ENCODE measurements at places on chromosomes 4 and X.

GRCh38 chr4:140943486-140944198 is 187.5 kb upstream of the TBC1D9 start:
- DNase-seq: peak; percentile 24

- DNase-seq: no peak
Measured at GRCh38 chr4:26978387-26979053, 117.9 kb downstream of the STIM2 start.

DNA sequence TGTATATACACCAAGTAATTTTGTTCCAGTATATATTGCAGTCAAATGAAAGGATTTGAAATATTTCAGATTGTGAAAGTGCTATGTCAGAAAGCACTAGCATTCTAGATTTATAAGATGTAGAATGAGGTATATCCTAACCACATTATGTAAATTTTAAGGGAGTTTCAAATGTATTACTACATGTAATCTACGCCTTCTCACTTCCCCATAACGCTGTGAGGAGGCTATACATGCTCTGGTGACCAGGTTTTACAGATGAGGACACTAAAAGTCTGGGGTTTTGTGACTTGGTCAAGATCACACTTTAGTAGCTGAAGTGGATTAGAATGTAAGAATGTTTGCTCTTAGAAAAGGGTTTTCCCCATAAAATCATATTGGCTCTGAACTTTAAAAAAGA is 8.1 kb downstream of the ENPEP start:
- DNase-seq: no peak

DNA sequence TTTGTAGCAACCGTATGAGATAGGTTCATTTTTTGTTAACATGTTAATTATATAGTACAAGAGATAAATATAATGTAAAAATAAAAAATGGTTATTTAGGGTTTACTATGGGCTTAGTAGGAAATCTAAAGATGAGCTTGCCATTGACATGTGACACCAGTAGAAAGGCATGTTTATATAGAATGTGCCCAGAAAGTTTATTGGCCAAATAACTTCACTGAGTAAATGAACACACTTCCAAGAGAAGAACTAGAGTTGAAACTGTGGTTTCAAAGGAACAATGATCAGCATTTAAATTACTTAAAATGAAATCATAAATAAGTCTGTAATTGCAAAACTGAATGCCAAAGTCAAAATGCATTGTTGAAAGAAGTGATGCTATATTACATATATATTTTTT is 503.3 kb downstream of the STPG2 start:
- DNase-seq: no peak

DNA sequence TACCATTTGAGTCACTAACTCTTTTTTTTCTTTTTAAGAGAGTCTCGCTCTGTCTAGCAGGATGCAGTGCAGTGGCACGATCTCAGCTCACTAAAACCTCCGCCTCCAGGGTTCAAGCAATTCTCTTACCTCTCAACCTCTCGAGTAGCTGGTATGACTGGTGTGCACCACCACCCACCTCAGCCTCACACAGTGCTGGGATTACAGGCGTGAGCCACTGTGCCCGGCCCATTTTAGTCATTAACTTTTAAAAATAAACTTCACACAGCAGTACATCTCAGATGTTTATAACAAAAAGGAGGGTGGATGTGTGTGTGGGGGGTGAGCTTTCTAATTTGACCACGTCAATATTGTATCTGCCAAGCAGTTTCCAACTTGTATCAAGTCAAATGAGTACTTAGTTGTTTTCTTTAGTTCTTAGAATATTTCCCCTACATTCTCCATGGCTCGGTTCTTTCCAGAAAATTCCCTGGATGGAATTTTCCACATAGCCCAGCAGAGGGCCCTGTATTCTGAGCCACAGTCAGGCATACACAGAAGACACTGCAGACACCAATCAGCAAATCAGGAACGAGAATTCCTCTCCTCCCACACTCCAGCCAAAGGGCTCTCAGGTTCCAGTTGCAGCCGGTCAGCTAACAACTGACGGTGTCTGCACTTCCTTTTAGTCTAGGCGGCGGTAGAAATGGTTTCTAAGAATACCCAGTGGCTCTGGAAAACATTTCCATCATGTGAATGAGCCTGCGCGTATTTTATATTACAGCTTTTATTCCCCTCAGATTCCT is 20.1 kb upstream of the ARAF start:
- peak; percentile 87 for DNase-seq

- DNase-seq: no peak
Measured at GRCh38 chr4:52366621-52367020, 292.5 kb downstream of the USP46 start.

DNA sequence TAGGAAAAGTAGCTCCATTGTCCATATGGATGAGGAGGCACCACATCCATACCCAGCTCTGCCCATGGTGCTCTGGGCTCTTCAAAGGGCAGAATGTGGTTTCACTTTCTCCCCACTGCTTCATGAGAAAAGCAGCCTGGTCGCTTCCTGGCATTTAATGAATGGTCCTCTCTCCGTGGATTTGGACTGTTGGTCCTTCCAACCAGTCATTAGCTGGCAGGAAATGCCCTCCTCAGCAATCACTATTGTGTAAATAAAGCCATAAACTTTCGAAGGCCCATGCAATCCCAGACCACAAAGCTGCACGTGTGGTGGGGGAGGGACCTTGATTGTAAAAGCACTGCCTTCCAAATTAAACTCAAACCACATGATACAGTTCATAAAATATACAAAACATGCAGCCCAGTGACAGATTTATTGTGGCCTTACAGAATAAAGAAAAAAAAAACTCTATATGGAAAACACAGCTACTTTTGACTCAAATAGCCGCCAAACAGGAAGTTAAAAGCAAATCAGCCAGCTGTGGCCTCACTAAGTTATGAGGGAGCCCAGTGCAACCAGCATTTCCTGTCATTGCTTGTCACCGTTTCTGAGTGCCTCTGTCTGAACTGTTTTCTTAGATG is 8.1 kb downstream of the MBNL3 start:
- DNase-seq: no peak

- DNase-seq: no peak
Measured at GRCh38 chr4:46927201-46927600, 18.2 kb upstream of the COX7B2 start.

DNA sequence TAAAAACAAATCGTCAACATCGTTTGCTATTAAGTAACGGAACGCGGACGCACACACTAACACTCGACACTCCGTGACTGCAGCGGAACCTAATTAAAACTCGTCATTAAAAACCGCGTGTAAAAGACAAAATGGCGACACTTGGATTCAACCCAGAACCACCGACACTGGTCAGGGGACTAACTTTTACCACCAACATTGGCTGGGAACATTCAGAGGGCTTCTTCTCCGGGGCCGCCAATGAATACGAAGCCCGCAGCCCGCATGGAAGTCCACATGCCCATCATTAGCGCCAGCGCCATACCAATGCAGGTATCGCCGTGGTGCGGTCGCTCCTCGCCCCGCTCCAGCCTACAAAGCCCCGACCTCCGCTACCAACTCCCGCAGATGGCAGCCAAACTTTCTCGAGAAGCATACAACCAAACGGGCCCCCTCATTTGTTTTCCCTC is 498 bp downstream of the RBMX start:
- no peak for DNase-seq

GRCh38 chr4:20432088-20432487 is 180.4 kb downstream of the SLIT2 start:
- DNase-seq: no peak

DNA sequence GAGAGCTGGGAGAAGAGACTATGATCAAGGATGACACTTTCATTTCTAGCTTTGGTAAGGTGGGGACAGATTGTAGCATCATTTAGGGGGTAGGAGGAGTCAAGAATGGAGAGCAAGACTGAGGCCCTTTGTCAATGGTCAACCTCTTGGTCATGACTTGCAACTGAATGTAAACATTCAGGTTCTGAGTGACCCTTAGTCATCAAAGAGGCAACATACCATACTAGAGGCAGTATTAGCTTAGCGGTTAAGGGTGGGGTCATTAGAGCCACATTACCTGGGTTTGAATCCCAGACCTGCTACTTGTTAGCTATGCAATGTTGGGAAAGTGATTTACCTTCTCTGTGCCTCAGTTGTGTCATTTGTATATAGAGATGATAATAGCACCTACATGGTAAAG is 76.5 kb downstream of the MED28 start:
- DNase-seq: no peak

DNA sequence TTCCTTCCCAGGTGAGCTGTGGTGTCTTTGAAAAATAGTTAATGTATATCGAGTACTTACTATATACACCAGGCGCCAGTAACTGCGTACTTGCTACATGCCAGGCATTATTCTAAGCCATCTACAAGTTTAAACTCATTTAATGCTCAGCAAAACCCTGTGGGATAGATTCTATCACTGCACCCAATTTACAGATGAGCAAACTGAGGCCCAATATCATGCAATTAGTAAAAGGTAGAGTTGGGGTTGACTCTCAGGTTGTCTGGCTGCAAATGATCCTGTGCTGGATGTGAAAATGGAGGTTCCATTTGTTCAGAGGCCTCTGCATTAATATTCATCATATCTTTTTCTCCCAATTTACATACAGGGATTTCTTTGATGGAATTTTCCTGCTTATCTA is 17.6 kb downstream of the NKX3-2 start:
- DNase-seq: no peak

DNA sequence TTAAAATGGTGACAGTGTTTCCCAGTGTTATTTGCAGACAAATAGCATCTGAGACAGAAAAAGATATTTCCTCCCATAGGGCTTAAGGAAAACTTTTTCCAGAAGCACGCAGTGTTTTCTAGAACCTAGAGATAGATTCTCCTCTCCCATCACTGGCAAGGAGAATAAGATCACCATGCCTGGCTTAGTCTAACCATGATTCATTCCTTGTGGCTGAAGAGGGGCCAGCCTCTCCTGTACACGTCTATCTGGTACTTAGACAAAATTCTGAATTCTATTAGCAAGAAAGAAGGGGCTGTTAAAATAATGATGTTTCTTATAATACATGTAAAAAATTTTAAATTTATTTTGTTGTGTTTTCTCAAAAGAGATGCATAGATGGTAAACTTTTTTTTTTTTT is 296.1 kb upstream of the LDB2 start:
- no peak for DNase-seq

GRCh38 chrX:133325422-133325821 is 89.9 kb downstream of the GPC4 start:
- no peak for DNase-seq

DNA sequence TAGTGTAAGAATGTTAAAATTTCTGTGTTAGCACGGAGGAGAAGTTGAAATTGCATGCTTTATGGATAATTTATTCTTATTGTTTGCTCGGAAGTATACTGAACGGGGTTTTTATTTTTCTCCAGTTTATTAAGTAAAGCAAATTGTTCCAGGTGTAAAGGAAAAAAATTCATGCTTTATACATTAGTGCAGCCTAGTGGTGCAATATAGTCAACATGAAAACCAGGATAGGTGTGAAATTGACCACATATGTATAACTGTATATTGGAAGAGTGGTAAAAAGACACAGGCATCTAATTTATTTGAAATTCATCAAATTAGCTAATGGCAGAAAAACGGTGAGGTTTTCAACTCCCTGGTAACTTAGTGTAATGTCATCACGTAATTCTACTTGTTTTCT is 959 bp downstream of the BRS3 start:
- no peak for DNase-seq

- DNase-seq: no peak
Measured at GRCh38 chr4:181319629-181320028, 923.6 kb upstream of the TENM3 start.

DNA sequence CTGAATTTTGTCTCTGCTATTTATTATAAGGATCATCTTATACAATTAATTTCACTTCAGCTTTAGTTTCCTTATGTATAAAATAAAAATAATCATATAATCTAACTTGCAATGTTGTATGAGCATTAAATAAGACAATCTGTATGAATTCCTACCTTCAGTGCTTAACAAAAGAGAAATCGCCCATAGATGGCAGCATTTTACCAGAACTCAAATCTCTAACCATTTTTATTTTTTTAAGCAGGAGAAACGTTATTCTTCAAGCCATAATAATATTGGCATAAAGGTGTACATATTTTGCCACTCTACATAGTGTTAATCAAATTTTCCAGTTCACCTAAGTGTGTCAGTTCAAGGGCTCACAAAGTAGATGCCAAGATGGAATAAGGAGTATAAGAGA is 78.8 kb downstream of the TMEM47 start:
- DNase-seq: peak; percentile 37

GRCh38 chr4:145920205-145920604 is 18.4 kb downstream of the ZNF827 start:
- DNase-seq: peak; percentile 75

DNA sequence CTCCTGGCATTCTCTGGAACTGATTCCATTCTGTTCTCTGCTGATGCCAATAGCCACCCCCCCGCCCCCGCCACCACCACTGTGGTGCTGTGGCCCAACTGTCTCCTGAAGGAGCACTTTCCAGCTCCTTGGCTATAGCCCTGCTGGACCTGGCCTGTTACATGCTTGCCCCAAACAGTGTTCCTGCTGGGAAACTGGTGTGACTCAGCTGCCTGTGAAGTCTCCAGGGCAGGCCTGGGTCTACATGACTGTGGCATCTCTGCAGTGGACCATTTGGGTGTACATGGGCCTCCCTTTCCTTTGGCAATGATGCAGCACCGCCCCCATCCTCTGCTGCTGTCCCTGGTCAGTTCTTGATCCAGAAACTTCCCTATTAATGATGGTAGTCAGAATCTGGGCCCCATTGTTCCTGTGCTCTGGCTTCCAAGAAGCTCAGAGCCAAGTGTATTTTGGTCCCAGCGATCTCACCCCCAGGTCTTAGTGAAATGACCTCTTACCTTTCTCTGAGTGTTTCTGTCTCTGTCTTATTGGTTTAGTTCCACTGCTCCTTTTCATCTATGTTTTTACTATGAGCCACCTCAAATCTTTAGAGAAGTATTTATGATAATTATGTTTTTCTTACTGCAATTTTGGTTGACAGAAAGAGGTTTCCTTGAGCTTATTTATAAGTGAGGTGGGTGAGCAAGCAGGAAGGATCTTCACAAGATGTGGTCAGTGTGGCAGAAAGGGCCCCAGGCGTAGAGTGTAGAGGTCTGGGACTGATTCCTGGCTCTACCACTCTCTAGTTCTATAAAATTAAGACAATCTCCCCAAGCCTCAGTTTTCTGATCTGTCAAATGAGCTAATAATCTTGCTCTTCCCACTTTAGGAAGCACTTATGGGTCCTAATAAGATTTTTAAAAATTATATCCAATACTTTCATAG is 210.7 kb upstream of the EOLA2 start:
- no peak for DNase-seq

DNA sequence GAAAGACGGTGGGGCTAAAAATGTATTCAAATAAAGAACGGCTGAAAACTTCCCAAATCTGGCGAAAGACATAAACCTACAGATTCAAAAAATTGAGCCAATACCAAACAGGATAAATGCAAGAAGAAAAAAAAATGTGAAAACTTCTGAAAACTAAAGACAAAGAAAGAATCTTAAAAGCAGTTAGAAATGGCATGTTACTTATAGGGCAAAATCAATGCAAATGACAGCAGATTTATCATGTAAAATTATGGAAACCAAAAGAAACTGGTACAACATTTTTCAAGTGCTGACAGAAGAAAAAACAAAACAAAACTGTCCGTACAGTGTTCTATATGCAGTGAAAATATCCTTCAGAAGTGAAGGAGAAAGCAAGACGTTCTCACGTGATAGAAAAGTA is 239.0 kb downstream of the PDGFC start:
- no peak for DNase-seq
